Activated T-cell treated with anti-CD3 and anti-CD28 coated beads, Interleukin-2, amount 50 U/mL, for 72 hours (primary cell): ENCODE measurements at places on chromosomes 5 and 9. TPM values are rescaled to one million over a fixed set of nuclear protein-coding genes. Genes with fewer than 3 reads are reported as not detected.

DNA sequence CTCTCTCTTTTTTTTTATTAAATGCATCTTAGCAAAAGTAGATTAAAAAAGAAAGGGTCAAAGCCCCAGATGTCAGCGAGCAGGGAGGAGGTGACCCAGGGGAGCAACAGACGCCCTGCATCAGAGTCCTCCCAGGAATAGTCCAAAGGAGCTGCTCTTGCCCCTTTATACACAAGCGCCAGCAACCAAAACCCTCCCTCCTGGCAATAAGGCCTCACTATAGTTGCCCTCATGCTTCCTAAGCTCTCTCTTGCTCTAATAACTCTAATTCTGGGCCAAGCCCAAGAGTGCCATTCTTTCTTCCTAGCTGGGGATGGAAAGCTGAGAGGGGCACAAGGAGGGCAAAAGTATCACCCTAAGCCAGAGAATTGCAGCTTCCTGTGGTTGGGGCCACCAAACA, 26.3 kb downstream of the PCDHGC5 start:
- no peaks in the 10 kb centered on the region for H3K27me3 ChIP-seq
- no peak overlapping the region for H3K4me3 ChIP-seq
- H3K36me3 ChIP-seq: peaks cover 3% of the 10 kb centered on the region
- DNase-seq: no peak
- no peak overlapping the region for H3K27ac ChIP-seq

- H3K36me3 ChIP-seq: no peaks in the 10 kb centered on the region
- no peaks in the 10 kb centered on the region for H3K4me1 ChIP-seq
- H3K27ac ChIP-seq: no peak overlapping the region
- DNase-seq: no peak
- no peaks in the 10 kb centered on the region for H3K27me3 ChIP-seq
These were observed 87.3 kb downstream of the INSYN2B start for GRCh38 chr5:169893010-169893409.

GRCh38 chr5:114355086-114355830, 6.6 kb upstream of the KCNN2 start:
- peaks cover 28% of the 10 kb centered on the region for H3K27me3 ChIP-seq
- no peak overlapping the region for H3K27ac ChIP-seq
- no peak overlapping the region for H3K4me3 ChIP-seq

GRCh38 chr9:128065907-128066712, 1.0 kb downstream of the NAIF1 start:
- peaks cover 1% of the 10 kb centered on the region for H3K36me3 ChIP-seq
- no peak for DNase-seq
- H3K27ac ChIP-seq: peak overlapping the region; percentile 90
- peaks cover 41% of the 10 kb centered on the region for H3K4me1 ChIP-seq

DNA sequence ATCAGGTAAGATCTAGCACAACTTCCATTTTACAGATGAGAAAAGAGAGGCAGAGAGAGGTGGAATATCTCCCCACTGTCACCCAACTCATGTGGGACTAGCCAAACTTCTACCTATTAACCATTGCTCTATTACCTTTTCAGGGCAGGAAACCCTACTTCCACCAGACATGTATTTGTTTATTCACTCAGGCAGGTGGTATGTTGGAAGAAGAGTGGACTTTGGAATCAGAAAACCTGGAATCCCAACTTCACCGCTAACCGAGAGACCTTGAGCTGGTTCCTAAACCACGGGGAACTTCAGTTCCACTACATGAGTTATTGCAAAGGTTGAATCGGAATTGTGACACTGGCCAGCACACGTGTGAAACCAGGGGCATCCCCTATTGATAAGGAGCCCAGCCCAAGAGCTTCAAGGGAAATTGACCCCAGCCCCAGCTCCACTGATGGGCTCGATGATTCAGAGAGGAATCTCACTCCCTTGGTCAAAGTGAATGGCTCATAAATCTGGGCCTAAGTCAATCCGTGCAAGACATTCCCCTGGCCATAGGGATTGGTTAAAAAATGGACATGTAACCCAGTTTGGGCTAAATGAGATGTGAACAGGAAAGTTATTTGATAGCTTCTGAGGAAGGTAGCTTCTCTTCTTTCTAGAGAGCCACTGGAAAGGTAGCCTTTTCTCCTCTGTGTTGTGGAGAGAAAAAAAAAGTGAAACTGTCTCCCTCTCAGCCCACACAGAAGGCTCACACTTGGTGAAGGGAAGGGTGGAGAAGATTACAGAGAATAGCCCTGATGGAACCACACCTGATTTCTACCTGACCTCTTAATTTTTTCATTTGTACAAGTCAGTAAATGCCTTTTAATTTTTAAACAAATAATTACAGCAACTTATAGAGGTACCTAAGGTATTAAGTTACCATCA, 5.5 kb upstream of the GLIS3 start:
- DNase-seq: no peak
- no peak overlapping the region for H3K27ac ChIP-seq

DNA sequence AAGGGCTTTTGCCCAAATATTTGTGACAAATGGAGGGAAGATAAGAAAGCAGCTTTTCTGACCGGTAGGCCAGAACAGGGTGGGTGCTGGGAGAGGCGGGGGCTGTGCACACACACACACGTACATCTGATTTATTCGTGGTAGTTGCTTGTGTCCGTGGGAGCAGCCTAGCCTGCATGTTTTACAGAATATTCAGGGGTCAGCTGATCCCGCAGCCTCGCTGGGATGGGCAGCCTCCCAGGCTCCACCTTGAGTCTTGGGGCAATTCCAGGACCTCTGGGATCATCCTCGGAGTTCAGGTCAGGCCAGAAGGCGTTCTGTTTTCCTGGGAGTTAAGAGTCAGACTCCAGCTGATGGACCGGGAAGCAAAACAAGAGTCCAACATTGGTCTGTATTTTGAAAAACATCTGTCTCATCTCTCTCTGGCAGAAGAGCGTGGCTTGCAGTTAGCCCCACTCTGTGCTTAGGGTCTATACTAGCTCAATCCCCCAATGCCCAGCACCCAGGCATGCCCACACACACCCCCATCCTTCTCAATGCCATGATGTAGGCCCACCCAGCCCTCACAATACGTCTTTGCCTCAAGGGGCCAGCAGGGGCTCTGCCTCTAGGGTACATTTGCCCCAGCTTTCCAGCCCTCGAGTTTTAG, 210.6 kb downstream of the GOLPH3 start:
- H3K36me3 ChIP-seq: no peaks in the 10 kb centered on the region
- no peaks in the 10 kb centered on the region for H3K27me3 ChIP-seq
- no peak overlapping the region for H3K27ac ChIP-seq

GRCh38 chr5:83731638-83732037, 11.0 kb upstream of the HAPLN1 start:
- DNase-seq: no peak
- H3K36me3 ChIP-seq: no peaks in the 10 kb centered on the region
- no peak overlapping the region for H3K27ac ChIP-seq
- H3K4me1 ChIP-seq: no peaks in the 10 kb centered on the region

GRCh38 chr9:20703146-20703545, 19.1 kb downstream of the FOCAD start:
- H3K36me3 ChIP-seq: no peaks in the 10 kb centered on the region
- DNase-seq: no peak
- H3K27ac ChIP-seq: no peak overlapping the region

DNA sequence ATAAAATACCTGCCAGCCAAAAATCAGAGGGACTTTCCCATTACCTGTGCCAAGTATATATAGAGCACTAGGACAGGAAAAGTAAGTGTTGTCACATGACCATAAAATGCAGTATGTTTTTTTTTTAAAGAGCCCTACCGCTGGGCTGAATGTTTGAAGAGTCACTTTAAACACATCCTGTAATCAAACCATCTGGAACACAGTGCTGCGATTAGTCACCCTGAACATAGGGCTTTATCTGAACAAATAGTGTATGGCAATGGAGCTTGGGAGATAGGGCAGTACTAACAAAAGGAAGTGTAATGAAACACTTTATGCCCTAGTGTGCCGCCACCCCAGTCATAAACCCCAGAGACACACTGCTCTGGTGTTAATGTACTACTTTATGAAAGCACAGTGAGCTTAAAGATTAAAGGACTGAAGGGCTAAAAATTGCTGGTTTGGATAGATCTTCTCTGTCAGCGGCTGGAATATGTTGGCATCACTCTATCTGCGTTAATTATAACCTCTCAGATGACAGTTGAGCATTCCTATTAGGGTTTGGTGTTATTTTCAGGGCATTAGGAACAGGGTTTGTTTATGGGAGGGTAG, 90.4 kb downstream of the ZNF608 start:
- no peaks in the 10 kb centered on the region for H3K36me3 ChIP-seq
- no peaks in the 10 kb centered on the region for H3K4me1 ChIP-seq
- H3K27ac ChIP-seq: no peak overlapping the region
- no peak overlapping the region for H3K4me3 ChIP-seq

GRCh38 chr9:26744191-26744965, 148.2 kb downstream of the CAAP1 start:
- H3K27me3 ChIP-seq: peaks cover 10% of the 10 kb centered on the region
- H3K4me1 ChIP-seq: no peaks in the 10 kb centered on the region
- H3K36me3 ChIP-seq: no peaks in the 10 kb centered on the region
- no peak overlapping the region for H3K27ac ChIP-seq

DNA sequence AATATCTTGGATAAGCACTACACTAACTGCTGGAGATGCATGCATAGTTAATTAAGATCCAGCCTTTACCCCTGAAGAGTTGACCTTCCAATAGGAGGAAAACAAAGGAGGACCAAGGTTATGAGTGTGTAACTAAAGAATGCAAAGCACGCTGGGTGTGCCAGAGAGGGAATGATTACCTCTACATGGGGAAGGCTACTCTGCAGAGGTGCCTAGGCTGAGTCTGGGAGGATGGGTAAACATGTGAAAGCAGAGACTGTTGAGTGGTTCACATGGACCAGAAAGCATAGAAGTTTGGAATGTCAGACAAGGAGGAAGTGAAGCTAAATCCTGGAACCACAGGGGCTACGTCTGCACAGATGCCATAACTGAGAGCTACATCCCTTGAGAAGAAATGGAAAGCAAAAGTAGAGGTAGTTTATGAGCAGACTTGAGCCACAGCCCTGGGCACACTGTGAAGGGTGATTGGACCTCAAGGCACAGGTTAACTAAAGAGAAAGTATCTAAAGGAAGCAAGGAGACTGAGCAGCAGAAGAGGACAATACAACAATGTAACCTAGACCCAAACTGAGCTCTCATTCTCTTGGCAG, 176.2 kb downstream of the DENND1A start:
- peaks cover 17% of the 10 kb centered on the region for H3K4me1 ChIP-seq
- no peak for DNase-seq
- H3K36me3 ChIP-seq: no peaks in the 10 kb centered on the region
- H3K27me3 ChIP-seq: no peaks in the 10 kb centered on the region

DNA sequence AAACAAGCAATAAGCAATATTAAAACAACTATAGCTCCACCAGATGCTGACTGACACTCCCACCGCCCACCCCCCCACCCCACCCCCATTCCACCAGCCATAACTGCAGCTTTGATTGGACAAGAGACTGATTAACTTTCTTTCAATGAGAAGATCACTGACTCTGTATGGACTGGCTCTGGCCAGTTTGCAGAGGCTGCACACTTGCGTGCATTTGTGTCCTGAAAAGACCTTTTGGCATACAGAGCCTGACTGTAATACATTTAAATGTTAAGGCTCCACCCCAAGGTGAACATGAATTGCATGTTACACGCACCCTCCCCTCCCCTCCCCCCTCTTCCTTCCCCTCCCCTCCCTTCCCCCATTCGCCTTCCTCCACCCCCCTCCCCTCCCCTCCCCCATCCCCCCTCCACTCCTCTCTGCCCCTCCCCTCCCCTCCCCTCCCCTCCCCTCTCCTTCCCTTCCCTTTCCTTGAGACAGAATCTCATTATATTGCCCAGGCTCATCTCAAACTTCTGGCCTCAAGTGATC, 31.1 kb downstream of the FGD3 start:
- no peak for DNase-seq
- peaks cover 18% of the 10 kb centered on the region for H3K36me3 ChIP-seq
- no peaks in the 10 kb centered on the region for H3K27me3 ChIP-seq
- peaks cover 77% of the 10 kb centered on the region for H3K4me1 ChIP-seq

DNA sequence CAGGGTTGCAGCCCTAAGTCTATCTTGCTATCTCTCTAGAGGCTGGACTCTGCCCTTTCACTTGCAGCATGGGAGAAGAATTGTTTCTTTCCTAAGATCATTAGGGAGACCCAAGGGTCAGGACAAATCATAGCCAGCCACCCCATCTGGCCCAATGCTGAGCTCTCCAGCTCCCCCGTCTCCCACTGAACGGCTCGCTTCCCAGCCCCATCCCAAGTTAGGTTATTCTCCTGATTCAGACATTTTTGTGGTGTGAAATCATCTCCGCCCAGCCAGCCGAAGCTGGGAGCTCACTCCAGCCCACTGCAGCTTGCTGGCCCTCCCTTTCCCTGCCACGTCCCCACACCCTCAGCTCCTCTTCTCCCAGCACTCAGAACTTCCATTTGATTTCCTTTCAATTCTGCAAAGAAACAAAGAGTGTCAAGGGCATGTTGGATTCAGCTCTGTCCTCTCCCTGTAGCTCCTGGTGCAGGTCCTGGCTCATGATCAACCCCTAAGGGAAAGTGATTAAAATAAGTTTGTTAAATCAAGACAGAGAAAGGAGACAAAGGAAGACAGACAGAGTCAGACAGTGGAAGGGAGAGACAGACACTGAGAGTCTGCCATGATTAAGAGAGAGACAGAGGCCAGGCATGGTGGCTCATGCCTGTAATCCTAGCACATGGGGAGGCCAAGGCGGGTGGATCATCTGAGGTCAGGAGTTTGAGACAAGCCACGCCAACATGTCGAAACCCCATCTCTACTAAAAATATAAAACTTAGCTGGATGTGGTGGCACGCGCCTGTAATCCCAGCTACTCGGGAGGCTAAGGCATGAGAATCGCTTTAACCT, 12.6 kb upstream of the SPARC start:
- no peaks in the 10 kb centered on the region for H3K4me1 ChIP-seq
- no peak for DNase-seq
- H3K36me3 ChIP-seq: no peaks in the 10 kb centered on the region
- peaks cover 7% of the 10 kb centered on the region for H3K27me3 ChIP-seq
- no peak overlapping the region for H3K27ac ChIP-seq

DNA sequence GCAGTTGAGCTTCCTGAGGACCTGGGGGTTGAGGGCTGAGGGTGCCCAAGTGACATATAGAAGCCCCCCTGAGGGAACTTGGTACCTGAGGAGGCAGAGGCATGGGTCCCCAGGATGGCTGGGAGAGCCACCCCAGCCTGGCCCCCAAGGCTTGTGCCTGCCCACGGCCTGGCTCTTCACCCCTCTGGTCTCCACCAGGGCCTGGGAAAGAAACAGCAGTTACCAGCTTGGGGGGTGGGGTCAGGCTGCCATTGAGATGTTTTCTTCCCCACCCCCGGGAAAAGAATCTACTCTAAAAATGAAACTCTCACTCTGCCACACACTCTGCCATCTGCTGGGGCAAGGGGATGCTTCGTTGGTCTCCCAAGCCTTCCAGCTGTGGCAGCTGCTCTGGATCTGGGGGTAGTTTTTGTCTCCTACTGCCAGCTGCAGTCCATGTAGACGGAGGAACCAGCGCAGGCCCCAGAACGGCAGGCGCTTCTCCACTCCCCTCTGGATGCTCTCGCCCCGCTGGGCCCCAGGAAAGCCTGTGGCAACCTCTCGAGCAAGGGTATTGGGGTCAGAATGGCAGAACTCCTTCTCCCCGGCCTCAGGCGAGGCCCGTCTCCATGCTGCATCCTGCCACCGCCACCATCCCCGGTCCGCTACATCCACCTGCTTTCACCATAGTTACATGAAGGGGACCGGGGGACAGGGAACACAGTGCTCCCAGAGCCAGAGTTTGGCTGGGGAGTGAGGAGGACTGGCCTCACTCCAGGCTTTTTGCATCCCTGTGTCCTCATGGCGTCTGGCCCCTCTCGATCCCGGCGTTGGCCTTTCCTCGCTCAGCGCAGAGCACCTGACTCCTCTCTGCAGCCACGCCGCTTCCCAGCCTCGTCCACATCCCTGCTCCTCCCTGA, 123.5 kb downstream of the DAB2IP start:
- H3K27me3 ChIP-seq: no peaks in the 10 kb centered on the region
- peaks cover 3% of the 10 kb centered on the region for H3K36me3 ChIP-seq
- H3K4me1 ChIP-seq: no peaks in the 10 kb centered on the region
- no peak overlapping the region for H3K4me3 ChIP-seq

The ANKRD55 gene
- total RNA-seq: 3.4 TPM

The FOXI1 gene
- total RNA-seq: not detected

The SLC25A2 gene
- total RNA-seq: 0.46 TPM

The KLHL9 gene
- total RNA-seq: 15.9 TPM

The COL5A1 gene
- not detected for total RNA-seq
